ENCODE measurements at places on chromosomes 2 and 18.

GRCh38 chr2:126831234-126832005 is 67.3 kb upstream of the TEX51 start:
- no peak for DNase-seq

- no peak for DNase-seq
These were observed 19.8 kb upstream of the HNRNPA3 start for GRCh38 chr2:177192788-177193187.

- no peak for DNase-seq
These were observed 48.0 kb upstream of the ANXA4 start for GRCh38 chr2:69693775-69694450.

GRCh38 chr2:190726255-190726654 is 77.4 kb downstream of the NAB1 start:
- no peak for DNase-seq

DNA sequence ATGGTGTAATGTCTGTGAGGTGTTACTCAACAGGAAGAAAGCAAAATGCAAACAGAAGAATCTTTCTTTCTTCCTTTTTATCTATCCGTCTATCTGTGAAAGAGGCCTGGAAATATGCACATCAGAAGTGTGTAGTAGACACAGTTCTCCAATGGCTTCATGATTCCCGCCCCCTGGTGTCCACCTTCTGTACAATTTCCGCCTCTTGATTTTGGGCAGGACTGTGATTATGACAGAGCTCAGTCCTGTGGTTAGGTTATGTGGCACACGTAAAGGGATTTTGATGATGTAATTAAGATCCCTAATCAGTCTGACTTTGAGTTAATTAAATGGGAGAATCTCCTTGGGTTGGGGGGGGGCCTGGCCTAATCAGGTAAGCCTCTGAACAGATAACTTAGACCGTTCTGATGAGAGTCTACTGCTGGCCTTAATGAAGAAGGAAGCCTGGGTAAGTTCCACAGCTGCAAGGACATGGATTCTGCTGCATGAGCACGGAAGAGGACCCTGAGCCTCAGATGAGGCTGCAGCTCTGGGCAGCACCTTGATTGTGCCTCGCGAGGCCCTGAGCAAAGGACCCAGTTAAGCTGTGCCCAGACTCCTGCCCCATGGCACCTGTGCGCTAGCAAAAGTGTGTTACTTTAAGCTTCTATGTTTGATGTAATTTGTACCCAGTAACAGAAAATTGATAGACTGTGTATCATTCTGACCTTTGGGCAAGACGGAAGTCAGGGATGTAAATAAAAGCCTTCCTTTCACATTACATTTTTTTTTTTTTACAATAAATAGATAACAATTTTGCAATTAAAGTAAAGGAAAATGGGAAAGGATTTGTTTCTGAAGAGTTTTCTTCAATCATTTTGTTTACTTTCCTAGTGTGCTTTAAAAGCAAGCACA is 11.3 kb upstream of the KCNF1 start:
- no peak for DNase-seq

All from NCI-H1417 treated with DMSO at 0.1 percent for 48 hours (cell line).